Stimulated activated CD4-positive, alpha-beta T cell treated with anti-CD3 and anti-CD28 coated beads, Interleukin-2, amount 100 ng/mL, for 48 hours (primary cell): ENCODE measurements at places on chromosomes 4 and X.

DNA sequence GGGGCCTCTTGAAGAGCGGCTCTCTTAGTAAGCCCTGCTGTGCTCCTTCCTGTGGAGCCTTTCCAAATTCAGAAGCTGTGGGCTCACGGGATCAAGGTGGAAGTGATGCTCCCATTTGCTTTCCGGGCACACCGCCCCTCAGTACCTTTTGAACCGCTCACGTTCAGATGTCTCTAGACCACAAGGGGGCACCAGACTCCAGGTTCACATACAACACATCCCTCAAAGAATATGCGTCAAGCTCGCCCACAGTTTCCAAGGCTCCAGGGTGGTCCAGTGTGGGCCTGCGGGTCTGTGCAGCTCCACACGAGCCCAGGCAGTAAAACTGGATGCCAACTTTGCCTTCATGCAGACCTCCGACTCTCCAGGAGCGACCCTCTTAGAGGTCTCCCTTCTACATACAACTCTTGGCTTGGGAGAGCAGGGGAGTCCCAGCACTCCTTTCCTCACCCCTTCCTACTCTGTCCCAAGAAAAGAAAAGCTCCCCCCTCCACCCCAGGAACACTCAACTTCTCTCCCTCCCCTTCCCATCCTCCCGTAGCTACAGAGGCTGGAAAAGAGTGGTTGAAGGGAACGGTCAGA is 11.0 kb downstream of the SUPT20HL1 start:
- peak; percentile 60 for DNase-seq

- DNase-seq = no peak
These were observed 10.6 kb upstream of the GPR174 start for GRCh38 chrX:79133904-79134303.

DNA sequence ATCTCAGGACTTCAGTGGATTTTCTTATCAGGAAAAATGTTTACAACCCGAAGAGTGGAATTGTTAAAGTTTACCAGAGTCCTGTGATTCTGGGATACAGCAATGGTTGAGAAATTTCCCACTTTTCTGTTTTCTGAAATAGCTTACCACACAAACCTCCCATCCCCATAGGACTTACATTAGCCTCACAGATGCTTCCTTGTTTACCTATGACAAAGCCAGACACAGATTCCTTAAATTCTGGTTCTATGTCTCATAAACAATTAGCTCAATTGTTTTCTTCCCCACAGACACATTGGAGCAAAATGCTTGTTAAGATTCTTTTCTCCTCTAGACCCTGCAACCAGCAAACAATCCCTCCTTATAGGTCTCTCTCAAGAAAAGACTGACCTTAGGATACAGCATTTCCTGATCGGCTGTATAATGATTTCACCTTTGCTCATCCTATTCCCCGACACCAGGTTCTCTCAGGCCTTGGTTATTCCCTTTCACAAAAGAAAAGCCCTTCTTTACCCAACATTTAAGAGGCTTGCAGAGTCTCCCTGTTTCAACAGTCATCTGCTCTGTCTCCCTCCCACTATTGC is 886.2 kb downstream of the ARAP2 start:
- no peak for DNase-seq

- DNase-seq = no peak
These were observed 1038.3 kb upstream of the SLIT2 start for GRCh38 chr4:19213388-19213787.

- DNase-seq = no peak
These were observed 127.2 kb upstream of the AGA start for GRCh38 chr4:177569434-177569833.
